Left ventricle myocardium superior (tissue), 1 donor: ENCODE measurements at places on chromosomes 6 and 20. TPM values are rescaled to one million over a fixed set of nuclear protein-coding genes. Genes with fewer than 3 reads are reported as not detected.

ARID1B gene
- total RNA-seq: 46.6 TPM

ZNF184 gene
- total RNA-seq: 4.1 TPM

TCP11 gene
- total RNA-seq: not detected

C6orf163 gene
- total RNA-seq: 1.7 TPM

GSTA3 gene
- total RNA-seq: not detected

PTCHD4 gene
- 0.79 TPM for total RNA-seq

SCGN gene
- total RNA-seq: 0.79 TPM

TXNDC5 gene
- total RNA-seq: 32.9 TPM

GRCh38 chr6:36331381-36331780 lies 5.3 kb downstream of the BNIP5 start:
- DNase-seq: no peak

DNA sequence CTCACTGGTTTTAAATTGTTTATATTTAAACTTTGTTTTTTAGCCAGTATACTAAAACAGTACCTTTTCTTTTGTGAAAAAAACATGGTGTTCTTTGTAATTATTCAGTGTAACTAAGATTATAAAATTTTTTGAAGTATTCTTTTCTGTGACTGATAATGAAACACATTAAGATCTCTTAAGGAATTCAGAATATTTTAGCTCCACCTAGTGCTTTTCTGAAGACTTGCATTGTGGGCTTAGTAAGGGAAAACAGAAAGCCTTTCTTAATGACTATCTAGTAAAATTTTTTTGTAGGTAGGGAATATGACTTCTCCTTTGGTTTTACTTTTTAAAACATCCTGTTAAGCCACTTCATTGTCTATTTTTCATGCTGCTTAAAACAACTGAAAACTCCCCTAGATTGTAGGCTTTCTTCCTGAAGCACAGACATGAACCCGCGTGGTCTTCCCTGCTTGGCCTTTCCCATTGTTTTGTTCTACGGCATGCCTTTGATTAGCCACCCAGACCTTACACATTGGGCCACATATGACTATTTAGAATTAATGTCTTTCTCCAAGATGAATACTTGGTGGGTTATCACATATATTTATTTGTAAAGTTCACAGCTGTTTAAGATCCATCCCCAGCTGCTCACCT lies 72.1 kb downstream of the AFDN start:
- no peak for DNase-seq

GRCh38 chr6:37807656-37808055 lies 11.9 kb upstream of the ZFAND3 start:
- no peak for DNase-seq

DNA sequence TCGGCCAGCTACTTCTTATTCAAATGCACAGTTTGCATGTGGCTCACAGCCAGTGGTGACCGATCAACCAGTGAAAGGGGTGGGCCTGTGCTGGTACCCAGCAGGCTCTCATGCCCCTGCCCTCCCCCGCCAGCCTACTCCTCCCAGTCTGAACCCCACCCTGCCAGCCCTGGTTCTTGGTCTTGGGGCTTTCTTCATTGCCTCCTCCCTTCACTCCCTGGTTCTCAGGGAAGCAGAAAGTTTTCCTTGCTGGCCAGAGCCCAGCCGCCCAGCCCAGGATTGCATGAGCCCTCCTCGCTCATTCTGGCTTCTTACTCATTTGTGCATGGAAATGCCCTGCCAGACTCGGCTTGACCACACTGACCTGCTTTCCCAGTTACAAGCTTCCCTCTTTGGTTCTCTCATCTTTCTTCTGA lies 40.8 kb downstream of the KCNK17 start:
- no peak for DNase-seq

DNA sequence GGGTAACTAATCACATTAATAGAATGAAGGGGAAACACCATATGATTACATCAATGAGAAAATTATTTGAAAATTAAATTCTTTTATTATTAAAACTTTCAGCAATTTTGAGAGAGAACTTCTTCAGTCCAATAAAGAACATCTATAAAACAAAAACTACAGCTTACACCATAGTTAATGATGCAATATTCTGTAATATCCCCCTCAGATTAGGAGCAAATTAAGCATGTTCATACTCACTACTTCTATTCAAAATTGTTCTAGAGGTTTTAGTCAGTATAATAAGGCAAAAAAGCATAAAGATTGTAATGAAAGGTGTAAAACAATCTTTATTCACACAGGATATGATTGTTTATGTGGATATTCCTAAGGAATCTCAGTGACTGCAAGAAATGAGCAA lies 465.4 kb downstream of the CD109 start:
- no peak for DNase-seq

- no peak for DNase-seq
Observed at GRCh38 chr20:52494244-52494643, 302.7 kb upstream of the ZFP64 start.

DNA sequence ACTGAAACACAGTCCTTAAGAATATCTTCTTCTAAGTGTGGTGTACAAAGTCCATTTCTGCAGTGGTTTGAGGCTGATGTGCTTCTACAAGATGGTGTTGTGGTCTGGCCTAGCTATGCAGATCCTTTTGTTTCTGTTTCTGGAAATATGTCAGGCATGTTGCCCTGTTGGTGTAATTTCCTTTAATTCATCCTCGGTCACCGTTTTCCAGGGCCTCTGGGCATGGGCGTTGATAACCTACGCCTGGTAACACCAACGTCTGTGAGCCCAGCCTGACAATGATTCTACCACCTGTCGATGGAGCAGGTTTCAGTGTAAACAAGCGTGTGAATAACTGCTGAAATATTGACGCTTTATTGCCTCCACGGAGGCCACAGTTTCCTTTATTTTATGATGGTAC lies 33.3 kb upstream of the AFDN start:
- DNase-seq: no peak

DNA sequence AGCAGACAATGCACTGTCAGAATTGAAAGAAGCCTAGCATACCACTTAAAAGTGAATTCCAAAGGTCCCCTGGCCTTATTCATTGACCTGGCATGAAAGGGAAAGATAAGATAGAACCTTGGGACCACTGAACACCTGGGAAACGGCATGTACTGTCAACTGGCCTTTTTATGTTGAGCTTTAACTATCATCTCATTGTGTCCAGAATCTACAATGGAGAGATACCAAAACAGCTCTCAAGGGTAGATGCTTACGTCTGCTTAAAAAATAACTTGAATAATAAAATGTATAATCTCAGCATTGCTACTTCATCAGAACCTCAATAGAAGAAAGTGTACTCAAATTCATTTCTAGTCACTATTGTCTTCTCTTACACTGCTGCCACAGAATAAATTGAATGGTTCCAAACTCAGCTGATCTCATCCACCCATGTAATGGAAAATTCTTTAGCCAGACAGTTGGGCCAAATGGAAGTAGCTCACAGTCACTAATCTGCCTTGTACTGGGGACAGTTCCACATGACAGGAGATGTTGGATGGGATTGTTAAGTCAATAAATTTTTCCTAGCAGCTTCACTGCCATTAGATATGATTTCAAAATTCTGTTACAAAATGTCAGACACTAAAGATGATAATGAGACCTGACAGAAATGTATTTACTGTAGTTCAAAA lies 93.8 kb downstream of the MLIP start:
- DNase-seq: no peak

GRCh38 chr6:79777713-79778579 lies 146.8 kb downstream of the SH3BGRL2 start:
- DNase-seq: peak; percentile 88

- DNase-seq: no peak
Observed at GRCh38 chr6:147080225-147080624, 124.0 kb upstream of the STXBP5 start.

- no peak for DNase-seq
Observed at GRCh38 chr6:137389150-137389704, 105.0 kb downstream of the OLIG3 start.

DNA sequence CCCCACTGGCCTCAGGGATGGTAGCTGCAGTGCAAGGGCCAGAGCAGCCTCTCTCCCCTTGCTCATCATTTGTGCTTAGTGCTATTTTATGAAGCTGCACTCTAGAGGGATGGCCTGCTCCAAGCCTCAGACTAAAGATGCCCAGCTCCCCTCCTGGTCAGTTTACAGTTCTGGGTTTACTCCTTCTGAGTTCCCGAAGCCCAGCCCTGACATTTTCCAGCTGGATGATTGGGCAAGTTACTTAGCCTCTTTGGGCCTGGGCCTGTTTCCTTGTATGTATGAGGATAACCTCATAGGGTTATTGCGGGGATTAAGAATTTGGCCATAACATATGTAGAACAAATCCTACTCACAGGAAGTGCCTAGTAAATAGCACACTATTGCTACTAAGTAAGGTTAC lies 31.8 kb upstream of the EMILIN3 start:
- peak; percentile 52 for DNase-seq

DNA sequence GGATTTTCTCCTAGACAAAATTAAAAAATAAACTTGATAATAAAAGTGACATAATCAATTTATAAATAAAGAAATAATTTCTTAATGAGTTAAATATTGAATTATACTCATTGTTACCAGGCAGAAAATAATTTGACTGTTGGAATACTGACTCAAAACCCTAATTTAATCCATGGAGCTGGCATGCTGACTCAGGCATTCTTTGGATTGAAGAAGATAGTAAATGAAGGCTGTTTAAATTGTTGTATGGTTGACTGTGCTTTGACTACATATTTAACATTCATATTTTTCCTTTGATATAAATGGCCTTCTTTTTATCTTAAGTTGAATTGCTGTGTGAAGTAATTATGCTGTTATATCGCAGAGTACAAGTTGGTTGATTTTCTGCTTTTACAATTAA lies 11.7 kb downstream of the MANEA start:
- DNase-seq: no peak

DNA sequence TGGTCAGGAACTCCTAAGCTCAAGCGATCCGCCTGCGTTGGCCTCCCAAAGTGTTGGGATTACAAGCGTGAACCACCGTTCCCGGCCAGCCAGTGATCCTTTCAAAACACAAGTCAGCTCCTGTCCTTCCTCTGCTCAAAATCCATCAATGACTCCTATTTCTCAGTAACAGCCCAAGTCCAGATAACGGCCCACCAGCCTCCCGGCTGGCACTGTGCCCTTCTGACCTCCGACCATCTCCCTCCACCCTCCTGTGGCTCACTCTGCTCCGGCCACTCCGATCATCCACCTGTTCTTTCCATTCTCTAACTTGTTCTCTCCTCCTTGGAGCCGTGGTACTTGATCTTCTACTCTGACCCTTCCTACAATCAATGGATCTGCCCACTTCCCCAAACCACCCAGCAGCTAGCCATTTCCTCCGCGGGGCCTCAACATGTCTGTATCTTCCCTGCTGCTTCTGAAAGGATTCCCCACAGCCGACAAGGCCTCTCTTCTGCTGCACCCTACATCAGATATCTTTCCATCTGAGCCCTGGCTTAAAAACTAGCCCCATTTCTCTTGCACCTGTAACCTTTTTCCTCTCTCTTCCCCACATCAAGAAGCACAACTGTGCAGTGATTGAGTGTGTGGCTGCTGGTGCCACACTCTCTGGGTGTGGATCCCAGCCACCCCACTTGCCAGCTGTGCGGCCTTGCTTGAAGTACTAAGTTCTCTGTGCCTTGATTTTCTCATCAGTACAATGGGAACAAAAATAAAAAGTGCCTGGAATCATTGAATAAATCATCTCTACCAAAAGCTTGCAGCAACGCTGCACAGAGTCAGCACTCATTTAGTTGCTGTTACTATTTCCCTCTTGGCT lies 6.1 kb upstream of the ZMYND8 start:
- DNase-seq: no peak

GRCh38 chr20:40930561-40930960 lies 98.1 kb upstream of the TOP1 start:
- DNase-seq: no peak

- no peak for DNase-seq
Observed at GRCh38 chr20:62678553-62678952, 30.1 kb upstream of the NTSR1 start.

DNA sequence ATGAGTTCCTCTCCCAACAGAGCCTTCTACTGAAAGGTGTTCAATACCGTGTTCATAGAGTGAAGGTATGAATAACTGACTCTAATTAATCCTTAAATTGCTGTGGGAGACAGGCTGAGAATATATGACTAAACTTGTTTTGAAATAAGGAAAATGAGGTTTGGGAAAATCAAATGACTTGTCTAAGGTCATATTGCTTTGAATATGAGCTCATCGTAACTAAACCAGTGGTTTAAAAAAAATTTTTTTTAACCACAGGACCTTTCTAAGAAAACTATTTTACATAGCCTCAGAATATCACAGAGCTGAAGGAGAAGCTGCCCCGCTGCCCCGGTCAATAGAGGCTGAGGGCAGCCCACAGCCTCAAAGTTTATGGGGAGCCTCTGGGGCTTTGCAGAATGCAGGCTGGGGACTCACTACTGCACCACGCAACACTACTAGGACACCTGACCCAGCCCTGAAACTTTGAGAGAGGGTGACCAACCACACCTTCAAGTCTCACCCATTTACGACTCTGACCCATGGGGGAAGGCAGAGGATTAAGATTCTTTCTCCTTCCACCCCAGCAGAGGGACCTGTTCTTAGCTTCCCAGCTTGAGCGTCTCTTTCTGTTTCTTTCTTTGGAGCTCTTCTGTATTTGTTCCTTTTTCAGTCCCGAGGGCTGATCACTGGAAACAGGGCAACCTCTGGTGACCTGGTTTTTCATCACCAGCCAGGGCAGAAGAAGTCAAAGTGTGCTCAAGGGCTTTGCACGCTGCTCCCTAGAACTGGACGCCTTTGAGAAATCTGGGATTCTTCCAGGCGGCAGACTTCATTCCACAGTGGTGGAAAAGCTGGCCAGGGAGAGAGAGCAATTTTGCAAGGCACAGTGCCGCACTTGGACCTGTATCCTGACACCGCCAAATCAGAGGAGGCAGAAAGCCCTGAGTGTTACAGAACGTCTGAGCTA lies 220.2 kb downstream of the ATXN1 start:
- DNase-seq: peak; percentile 41

DNA sequence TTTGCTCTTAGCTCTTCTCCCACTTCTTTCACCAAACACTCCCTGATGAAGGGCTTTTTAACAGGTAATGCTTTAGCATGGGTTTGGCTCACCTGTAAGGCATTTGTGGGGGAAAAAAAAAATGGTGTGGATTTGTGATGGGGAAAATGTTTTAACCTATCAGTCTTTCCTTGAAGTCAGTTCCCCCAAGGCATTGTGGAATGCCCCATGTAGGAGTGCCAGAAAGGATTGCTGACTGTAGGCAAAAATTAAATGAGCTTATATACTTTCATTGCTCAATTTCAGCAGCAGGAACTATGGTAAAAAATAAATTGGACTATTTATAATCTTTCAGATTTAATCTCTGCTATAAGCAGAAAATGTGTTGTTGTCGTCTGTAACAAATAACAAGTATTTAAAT lies 10.6 kb upstream of the SASH1 start:
- no peak for DNase-seq
